ENCODE measurements at places on chromosomes 4 and X.

- no peak for DNase-seq
Observed at GRCh38 chrX:108361316-108361715, 76.9 kb downstream of the COL4A6 start.

DNA sequence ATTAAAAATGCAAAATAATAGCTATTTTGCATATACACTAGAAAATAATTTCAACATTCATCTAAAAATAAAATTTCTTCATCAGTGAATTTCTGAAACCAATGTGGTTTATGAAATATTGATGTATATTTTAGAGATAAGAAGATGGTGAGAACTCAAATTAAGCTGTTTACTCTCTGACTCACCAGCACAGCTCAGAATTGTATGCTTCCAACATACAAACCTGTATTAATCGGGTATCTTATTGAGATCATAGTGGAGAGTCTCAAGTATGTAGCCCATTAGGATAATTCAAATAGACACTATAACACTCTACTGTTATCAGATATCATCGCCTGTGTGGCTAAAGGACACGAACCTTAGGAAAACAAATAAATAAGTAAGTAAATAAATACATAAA, 899.5 kb upstream of the INTU start:
- no peak for DNase-seq

DNA sequence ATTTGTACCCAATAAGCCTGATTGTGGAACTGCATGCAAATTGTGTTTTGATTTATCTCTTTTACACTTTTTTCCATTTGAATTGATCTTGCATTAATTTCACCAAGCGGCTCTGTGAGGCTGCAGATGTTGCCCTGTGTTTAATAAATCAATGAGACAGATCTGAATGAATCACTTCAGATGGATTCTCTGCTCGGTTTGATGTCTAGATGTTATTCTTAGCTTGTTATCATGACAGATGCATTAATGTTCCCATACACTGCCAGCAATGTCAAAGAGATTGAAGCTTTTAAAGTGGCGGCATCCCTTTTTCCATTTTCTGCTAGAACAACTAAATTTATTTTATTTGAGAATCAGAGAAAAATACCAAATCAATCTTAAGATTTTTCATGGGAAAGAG, 6.3 kb downstream of the DACH2 start:
- no peak for DNase-seq

- no peak for DNase-seq
Observed at GRCh38 chr4:100299046-100299840, 109.0 kb upstream of the DDIT4L start.

DNA sequence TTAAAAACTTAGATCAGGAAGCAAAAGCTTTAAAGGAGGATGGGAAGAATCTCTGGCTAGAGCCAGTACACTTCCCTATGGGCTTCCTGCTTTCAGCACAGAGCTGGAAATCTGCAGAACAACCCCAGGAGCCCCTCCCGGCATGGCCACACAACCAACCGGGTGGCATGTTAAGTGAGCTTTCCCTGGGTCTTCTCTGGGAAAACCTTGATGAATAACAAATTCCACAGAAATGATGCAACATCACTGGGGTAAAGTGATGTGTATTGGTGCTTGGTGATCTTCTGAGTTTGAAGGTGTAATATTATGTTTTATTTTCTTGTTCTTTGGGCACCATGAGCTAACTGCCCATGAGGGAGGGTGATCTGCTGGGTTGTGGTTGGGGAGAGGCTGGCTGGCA, 22.1 kb downstream of the NHS start:
- DNase-seq, result no peak

DNA sequence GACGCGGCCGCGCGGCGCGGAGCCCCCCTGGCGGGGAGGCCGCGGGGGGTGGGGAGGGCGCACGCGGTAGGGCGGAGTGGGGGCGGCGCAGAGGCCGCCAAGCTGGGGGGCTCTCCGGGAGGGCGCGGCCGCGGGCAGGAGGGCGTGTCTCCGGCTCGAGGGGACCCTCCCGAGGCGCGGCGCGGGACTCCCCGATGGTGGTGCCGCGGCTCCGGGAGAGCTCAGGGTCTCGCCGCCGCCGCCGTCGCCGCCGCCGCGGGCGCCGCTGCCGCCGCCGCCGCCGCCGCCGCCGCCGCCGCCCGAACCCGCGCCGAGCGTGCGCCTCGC, 165 bp upstream of the PTCHD1 start:
- no peak for DNase-seq

DNA sequence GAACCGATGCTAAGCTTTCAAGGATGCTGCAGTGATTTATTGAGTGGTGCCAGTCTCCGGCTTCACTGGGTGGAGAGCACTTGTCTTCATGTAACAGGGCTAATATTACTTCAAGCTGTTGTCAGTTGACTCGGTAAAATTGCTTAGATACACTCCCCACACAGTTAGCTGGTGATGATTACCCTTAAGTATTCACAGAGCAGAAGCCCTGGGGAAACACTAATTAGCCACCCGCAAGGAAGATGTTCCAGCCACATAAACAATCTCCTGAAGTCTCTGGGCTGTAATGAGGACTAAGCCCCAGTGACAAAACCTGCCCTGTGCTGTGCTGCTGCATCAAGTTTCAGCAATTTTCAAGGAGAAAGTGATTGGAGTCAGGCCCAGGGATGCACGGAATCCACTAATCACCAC, 37.3 kb upstream of the GK2 start:
- DNase-seq, result peak; percentile 90

GRCh38 chr4:185559915-185560281, 24.6 kb upstream of the PDLIM3 start:
- DNase-seq, result no peak

GRCh38 chr4:149403081-149403480, 412.6 kb downstream of the IQCM start:
- DNase-seq, result no peak

GRCh38 chrX:64190136-64190740, 15.3 kb downstream of the AMER1 start:
- DNase-seq, result no peak

Measured in NCI-H1436 (cell line).